ENCODE measurements at places on chromosomes 1 and 21.

DNA sequence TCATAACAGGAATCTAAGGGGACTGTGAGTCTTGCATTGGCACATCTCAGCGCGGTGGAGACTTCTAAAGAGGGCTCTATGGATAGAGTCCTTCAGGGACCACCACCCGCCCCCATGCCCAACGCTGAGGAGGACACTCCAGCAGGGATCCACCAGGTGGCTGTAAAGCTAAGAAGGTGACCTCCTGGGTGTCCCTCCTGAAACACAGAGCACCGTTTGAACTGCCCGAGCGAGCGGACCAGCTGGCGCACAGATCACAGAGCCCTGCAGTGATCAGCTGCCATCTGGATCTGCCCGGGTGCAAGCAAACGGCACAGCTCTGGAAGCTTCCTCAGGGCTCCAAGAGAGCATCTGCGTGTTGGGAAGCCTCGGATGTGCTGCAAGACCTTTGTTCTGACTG lies 51.3 kb upstream of the LYST start:
- DNase-seq: peak; percentile 38

DNA sequence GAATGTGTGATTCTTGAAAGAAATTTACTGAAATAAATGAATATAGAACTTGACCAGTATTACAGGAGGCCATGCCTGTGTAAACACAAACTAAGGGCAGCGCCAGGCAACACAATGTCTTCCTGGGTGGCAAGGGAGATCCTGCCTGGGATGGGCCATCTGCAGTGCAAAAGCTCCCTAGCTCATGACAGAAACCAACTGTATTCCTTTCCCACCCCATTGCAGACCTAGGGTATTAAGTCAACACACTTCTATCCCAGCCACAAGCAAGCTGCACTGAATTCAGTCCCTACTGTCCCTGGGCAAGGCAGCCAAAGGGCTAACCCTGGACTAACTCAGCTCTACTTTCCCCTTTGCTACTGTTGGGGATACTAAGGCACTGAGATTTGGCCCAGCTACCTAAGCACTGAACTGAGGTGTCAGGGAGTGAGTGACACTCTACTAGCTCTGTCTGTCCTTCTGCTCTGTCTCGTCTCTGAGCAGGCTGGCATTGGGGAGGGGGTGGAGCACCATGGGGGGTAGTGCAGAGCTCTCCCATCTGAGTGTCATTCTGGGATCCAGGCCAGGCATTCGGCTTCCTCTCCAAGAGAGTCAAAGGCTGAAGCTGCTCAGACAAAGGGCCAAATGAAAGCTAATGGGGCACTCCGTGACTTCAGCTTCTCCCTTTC lies 2.5 kb downstream of the INKA2 start:
- peak; percentile 93 for DNase-seq

DNA sequence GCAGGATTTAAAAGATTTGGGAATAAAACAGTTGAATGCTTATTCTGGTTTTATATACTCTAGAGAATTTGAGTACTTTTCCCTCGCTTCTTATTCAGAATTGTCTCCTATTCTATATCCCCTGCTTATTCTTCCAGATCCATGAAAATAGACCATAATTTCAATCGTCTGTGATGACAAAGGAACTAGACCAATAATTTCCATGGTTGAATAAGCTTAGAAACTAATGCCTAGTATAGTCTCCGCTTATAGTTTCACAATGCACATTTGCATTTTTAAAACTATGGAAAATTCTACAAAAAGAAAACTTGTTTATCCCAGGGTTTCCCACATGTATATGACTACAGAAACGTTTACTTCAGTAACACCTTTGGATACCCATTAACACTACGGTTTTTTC lies 247.4 kb upstream of the NR5A2 start:
- no peak for DNase-seq

DNA sequence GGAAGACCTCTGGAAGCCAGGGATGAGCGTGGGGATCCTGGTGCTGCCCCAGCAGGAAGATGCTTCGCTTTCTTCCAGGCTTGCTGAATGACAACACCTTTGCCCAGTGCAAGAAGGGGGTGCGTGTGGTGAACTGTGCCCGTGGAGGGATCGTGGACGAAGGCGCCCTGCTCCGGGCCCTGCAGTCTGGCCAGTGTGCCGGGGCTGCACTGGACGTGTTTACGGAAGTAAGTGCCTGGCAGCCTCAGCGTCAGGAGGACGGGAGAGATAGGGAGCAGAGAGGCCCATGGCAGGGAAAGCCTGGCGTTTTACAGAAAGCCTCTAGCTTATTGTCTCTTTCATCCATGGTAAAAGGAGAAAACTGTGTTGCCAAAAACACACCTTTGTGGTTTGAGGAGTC lies 23.5 kb downstream of the PHGDH start:
- no peak for DNase-seq

GRCh38 chr1:70442490-70442889 lies 31.4 kb downstream of the CTH start:
- no peak for DNase-seq

DNA sequence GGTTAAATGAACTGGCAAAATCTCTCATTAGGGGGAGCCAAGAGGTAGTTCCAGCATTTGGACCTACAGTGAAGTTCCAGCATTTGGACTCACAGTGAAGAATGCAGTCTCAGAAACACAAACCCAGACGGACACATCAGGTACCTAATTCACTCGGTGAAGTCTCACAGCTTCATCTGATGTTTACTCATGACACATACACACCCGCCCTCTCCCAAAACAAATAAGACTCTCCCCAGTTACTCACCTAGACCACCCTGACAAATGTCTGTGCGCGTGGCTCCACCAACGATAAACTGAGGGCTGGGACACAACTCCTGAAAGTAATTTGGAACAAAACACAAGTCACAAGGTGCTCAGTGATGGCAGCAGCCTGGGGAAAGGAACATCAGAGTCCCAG lies 11.4 kb downstream of the CAPN8 start:
- DNase-seq: peak; percentile 42

DNA sequence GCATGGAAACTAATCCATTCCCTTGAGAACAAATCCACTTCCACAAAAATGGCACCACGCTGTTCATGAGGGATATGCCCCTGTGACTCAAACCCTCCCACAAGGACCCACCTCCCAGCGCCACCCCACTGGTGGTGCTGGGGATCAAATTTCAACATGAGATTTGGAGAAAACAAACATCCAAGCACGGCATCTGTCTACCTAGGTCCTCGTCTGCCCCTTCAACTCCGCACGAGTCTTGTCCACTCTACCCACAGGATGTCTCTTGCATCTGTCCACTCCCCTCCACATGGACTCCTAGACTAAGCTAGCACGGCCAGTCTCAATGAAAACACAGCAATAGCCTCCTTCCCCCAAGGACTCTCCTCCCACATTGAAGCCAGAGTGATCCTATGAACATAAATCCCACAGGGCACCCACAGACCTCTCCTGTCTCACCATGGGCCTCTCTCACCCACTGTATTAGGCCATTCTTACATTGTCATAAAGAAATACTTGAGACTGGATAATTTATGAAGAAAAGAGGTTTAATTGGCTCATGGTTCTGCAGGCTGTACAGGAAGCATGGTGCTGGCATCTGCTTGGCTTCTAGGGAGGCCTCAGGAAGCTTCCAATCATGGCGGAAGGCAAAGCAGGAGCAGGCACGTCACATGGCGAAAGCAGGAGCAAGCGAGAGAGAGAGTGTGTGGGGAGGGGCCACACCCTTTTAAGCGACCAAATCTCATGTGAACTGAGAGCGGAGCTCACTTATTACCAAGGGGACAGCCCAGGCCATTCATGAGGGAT lies 101.4 kb downstream of the TOMM20 start:
- no peak for DNase-seq

DNA sequence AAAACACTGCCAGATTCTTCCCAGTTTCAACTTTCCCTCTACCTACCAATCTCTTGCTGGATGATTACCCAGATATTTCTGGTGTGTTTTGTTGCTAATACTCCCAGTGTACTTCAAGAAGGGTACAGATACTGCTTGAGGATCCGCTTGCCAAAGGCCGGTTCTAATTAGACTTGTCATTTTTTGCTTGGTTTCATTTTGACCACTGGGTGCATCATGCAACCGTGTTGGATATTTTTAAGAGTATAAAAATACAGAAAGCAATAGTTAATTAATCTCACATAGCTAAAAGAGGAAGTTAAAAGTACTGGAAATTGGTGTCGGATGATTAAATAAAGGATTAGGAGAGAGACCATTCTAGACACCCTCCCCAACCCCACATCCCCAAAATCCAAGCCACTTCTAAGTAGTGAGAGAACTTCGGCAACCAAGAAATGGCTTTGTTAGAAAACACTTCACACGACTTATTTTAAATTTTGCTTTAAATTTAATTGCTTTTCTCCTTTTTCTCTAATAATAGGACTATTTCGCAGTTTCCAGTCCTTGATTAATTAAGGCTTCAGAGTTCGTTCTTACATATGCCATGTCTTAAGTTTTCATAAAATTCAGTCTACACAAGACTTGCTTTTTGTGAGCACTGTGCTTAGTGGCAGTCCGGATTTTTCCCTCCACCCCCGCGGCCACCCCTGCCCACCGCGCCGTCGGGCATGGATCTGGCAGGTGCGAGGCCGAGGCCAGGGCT lies 2.5 kb upstream of the CDKN2C start:
- peak; percentile 50 for DNase-seq

DNA sequence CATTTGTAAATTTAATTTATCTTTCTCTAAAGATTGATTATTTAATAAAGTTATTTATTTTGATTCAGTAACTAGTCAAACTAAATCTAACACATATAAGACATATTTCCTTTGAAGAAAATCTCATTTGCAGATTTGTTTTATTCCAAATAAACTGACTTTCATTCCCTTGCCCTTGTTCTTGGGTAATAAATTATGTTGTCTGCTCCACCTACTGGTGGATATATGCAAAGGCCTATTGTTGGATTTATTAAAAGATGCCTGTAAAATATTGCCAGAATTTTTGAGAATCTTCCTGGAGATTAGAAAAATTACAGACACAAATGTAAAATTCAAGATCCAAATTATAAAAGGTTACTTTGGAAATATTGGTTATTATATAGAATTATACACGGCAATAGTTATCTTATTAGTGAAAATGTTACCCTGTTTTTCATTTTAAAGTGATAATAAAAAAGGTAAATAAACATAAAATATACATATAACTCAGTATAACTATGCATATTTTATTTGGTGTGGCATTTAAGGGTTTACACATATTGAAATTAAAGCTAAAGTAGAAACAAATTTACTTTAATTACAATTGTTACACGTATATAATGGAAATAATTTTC lies 116.1 kb downstream of the SPATA17 start:
- DNase-seq: peak; percentile 60

- DNase-seq: peak; percentile 45
Measured at GRCh38 chr21:42467140-42467983, 28.7 kb downstream of the RSPH1 start.

DNA sequence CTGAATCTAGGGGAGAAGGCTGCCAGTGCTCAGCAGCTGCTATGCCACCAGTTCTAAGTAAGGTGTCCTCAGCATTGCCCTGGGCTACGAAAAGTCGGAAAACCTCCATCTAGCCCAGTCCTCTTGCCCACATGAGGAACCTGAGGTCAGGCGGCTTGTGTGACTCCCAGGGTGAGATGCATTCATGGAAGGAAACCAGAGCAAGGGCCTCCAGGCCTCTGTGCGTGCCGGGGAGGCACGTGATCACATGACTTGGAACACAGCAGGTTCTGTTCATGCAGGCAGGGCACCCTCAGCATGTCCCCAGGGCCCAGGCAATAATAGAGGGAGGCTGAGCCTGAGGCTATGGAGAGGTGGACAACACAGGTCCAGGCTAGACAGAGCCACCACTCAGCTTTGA lies 312.5 kb upstream of the DUSP10 start:
- no peak for DNase-seq

- no peak for DNase-seq
Measured at GRCh38 chr1:45442272-45442671, 48.7 kb downstream of the TESK2 start.

GRCh38 chr1:236685917-236686814 lies at the start of gene ACTN2:
ACTN2 (plus strand) TSS chr1:236686499; CDS start chr1:236686674, 175 bp downstream.
- DNase-seq: peak; percentile 69

GRCh38 chr1:199684686-199685273 lies 342.7 kb upstream of the NR5A2 start:
- DNase-seq: peak; percentile 71

DNA sequence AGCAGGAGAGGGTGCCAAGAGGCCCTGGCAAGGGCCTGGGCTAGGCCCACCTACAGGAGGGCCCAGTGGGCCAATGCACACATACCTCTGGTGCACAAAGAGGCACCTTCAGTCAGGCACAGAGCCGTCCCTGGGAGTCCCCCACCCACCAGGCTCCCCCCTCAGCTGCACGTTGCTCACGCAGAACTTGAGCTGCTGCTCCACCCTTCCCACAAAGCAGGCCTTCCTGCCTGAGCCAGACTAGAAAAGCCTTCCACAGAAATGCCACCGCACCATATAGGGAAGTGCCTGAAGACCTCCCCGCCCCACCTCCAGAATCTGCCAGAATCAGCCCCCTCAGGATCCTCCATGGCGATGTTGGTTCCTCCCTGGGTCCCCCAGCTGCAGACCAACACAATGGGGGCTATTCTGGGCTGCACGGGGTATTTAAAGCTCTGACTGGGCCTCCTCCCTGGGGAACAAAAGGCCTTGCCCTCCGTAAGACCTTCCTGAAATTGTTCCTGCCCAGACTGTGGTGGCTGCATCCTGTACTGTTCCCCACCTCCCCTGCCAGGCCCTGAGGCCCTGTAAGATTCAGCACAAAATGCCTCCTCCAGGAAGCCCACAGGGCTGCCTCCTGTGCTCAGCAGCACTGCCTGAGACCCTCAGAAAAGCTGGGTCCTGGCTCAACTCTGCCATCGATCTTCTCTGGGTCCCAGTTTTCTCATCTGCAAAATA lies 27.2 kb downstream of the HSPG2 start:
- DNase-seq: no peak

GRCh38 chr1:164667001-164667400 lies 108.0 kb downstream of the PBX1 start:
- DNase-seq: no peak

GRCh38 chr1:156767879-156768604 lies 707 bp downstream of the PRCC start:
- DNase-seq: no peak

DNA sequence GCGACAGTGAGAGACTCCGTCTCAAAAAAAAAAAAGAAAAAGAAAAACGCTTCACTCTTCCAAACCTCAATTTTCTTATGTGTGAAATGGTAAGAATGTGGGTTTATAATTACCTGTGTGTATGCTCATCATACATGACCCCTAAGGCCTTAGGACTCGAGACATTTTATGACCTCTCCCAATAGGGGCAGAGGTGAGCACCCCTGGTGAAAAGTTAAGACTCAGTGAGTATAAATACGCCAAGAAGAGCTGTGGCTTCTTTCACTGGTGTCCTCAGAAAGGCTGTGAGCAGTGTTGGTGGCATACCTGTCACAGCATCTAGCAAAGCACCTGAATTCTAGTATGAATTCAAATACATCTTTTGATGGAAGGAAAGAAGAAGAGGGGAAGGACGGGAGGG lies 7.8 kb upstream of the FCMR start:
- no peak for DNase-seq

GRCh38 chr1:9561429-9561828 lies 22.2 kb downstream of the SLC25A33 start:
- DNase-seq: peak; percentile 47

DNA sequence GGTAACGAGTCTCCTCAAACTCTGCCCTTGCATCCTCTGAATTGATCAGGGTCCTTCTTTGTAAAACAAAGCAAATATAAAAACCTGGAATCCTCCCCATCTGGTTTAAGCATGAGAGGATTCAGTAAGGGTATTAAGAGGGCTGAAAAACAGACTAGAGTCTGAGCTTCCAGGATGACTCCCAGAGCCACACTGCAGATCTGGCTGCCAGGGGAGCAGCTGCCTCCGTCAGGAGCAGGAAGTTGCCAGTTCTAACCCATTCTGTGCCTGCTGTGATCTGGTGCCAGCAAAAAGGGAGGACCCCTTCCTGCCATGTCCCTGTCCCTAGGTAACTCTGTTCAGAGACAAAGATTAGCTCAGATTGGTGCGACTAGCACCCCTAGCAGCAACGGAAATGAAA lies 27.5 kb downstream of the SERTAD4 start:
- peak; percentile 14 for DNase-seq
